NAMALWA (cell line): ENCODE measurements at places on chromosomes 13 and 19.

GRCh38 chr19:48715681-48716171, 3.8 kb downstream of the MAMSTR start:
- DNase-seq: no peak

DNA sequence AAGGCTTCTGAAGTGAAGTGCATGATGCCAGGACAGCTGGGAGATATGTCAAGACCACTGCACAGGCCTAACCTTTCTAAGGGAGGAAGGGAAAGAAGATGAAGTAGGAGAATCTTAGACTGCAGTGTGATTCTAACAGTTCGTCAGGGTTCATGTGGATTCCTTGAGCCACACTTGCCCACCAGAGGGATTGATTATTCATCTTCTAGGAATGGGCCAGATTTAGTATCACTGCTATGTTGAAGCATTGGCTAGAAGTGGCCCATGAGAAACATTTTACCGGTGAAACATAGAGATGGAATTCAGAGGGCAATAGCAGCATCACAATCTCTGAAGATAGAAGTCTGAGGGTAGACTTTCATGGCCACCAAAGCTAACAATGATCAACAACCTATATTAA, 550.8 kb upstream of the SLITRK1 start:
- DNase-seq: no peak

GRCh38 chr19:39846678-39847486, 703 bp upstream of the FBL start:
- DNase-seq: no peak

GRCh38 chr13:98480915-98481877, 95.7 kb downstream of the STK24 start:
- DNase-seq: peak; percentile 77

DNA sequence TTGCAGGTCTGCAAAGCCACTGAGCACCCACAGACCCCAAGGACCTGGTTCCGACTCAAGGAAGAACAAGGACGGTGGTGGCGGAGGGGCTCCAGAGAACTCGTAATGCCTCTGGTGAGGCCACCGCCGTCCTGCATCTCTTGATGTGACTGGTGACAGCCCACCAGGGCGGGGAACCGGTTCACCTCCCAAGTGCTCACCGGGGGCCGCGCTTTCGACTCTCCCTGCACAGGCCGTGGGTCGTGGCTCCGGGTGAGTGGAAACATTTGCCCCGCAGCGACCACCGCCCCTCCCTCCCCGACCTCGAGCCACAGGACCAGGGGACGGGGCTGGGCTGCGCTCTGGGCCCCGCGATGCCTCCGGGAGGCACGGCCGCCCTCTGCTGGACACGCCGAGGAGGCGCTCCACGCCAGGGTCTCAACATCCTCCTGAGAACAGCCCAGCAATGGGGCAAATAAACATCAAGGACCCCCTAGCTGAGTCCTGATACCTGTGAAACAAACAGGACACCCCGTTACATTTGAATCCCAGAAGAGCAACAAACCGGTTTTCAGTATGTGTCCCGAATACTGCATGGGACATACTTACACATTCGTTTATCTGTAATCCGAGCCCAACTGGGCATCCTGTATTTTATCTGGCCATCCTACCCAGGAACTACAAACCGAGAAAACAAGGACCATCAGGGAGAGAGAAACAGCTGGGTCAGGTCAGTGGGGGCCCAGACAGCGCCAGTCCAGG, 3.9 kb upstream of the PLPP2 start:
- DNase-seq: peak; percentile 41

DNA sequence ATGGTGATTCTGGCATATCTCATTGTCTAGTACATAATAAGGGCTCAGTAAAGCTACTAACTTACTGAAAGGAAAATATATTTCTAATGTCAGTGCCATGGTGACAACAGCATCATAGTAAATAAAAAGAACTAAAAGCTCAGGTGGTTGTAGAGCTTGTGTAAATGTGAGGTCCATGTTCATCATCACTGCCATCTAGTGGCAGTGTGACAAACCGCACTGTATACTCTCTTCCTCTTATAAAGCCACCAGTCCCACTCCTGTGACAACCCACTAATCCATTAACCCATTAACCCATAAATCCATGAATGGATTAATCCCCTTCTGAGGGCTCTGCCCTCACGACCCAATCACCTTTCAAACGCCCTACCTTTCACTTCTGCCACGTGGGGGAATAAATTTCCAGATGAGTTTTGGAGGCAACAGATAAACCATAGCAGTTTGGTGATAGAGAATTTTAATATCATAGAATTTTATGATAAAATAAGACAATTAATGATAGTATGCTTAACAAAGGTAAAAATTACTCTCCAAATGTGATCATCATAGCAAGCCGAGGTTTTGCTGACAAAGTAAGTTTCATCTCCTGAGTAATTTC, 160.4 kb upstream of the SGCG start:
- DNase-seq: peak; percentile 72

DNA sequence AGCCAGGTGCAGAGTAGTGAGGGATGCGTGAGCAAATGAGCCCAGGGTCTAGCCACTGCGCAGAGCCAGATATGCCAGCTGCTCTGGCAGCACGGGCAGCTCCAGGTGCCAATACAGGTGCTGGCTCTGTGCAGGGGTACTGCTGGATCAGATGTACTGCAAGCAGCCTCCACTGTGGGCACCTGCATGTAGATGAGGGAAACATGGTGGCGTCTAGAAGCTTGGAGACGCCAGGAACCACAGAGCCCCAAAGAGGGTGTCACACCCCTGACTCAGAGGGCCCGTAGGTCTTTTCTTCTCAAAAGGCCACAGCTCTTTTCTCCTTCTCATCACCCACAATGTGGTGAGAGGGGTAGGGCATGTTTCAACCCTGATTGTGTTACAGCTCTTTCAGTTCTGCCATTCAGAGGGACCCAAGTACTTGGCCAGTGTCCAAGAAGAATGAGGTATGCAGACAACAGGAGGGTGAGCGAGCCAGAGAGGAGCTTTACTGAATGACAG, 244.4 kb upstream of the SLITRK1 start:
- DNase-seq: no peak

GRCh38 chr13:79912403-79912802, 428.5 kb downstream of the SPRY2 start:
- no peak for DNase-seq

DNA sequence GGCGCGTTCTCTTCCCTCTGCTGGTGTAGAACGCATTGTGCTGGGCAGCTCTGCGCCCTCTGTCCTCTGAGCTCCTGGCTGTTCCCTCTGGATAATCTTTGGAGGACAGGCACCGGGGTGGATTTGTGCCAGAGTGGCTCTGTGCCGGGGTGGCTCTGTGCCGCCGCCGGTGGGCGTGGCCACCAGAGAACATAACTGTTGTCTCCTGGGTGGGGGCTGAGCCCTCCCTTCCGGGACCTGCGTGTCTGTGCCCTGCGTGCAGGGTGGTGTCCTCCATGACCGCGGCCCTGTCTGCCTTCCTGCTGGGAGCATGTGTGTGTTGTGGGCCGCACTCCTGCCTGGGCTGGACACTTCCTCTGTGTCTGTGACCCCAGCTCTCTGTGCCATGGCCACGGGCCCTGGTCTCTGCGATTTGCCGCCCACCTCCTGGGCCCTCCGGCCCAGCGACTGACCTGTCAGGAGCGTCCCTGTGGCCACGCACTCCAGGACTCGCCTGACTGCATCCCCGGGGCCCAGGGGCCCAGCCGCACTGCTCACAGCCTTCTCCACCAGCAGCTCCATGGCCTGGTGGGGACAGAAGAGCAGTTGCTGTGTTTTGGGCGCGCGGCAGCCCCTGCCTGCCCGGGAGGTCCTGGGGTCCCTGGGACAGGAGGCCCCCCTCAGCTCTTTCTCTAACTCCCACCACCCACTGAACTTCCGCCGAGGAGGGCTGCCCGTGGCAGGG, 22.4 kb upstream of the MATK start:
- DNase-seq: no peak

- no peak for DNase-seq
Observed at GRCh38 chr13:51520524-51520923, 63.7 kb upstream of the WDFY2 start.

DNA sequence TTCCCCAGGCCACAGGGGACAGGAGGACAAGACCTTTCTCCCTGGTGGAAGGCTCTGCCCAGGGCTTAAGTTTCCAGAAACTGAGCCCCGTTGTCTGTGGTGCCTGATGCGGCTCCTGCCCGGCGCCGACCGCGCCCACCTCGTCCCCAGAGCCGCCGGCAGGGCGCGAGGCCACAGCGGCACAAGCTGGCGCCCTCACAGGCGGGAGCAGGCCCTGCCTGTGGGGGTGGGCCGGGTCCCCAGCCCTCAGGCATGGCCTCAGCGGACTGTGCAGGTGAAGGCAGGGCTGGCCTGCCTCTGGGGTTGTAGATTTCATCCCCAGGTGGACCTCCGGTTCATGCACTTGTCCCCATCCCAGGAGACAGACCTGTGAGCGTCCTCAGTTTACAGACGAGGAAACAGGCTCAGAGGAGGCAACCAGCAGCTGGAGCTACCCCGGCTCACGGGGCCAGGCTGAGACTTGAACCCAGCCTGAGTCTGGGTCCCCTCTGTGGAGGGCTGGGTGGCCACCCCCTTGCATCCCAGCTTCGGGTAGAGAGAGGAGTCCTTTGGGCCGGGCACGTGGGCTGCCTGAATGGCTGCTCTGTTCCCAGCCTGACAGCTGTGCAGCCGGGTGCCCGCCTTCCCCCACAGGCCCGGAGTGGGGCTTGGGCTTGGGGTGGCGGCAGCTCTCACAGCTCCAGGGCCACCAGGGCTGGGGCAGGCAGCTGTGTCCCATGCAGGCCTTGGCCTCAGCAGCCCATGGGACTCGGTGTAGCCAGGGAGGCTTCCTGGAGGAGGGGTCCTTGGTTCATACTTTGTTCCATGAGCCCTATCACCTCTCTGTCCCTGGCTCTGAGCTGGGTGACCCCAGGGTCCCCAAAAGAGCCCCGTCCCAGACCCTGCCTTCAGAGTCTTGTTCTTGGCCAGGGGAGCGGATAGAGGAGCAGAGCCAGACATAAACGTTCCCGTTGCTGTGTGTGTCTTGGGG, 26.8 kb downstream of the PIAS4 start:
- DNase-seq: no peak

DNA sequence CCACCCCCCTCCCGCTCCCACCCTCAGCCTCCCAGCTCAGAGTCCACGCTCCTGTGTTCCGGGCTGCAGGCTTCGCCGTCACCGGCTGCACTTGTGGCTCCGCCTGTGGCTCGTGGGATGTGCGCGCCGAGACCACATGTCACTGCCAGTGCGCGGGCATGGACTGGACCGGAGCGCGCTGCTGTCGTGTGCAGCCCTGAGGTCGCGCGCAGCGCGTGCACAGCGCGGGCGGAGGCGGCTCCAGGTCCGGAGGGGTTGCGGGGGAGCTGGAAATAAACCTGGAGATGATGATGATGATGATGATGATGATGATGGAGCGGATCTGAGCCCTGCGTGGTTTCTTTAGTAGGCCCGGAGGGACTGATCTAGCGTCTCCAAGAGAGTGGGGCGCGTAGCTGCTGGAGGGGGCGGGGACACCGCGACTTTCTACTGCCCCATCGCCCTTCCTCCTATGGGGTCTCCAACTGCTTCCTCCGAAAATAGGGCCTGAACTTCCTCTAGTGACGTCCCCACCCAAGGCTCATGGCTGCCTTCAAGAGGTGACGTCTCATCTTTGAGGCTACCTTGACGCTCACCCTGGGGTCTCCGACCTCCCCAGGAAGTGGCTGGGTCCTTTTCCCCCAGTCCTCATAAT, 1.4 kb downstream of the RETN start:
- DNase-seq: no peak

GRCh38 chr13:77715233-77715891, 17.9 kb downstream of the SLAIN1 start:
- no peak for DNase-seq

- no peak for DNase-seq
Observed at GRCh38 chr13:60765700-60766411, 368.8 kb downstream of the TDRD3 start.

- DNase-seq: no peak
Observed at GRCh38 chr19:2424686-2425621, 2.4 kb downstream of the TIMM13 start.

GRCh38 chr19:35869327-35870123, 1.2 kb downstream of the APLP1 start:
- DNase-seq: peak; percentile 91

DNA sequence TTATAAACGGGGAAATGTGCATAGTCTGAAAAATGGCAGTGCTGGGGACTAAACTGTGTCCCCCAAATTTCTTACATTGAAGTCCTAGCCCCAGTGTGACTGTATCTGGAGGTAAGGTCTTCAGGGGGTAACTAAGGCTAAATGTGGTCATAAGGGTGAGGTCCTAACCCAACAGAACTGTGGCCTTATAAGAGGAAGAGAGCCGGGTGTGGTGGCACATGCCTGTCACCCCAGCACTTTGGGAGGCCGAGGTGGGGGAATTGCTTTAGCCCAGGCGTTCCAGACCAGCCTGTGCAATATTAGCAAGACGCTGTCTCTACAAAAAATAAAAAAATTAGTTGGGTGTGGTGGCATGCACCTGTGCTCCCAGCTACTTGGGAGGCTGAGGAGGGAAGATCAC, 17.8 kb downstream of the PROZ start:
- DNase-seq: no peak

DNA sequence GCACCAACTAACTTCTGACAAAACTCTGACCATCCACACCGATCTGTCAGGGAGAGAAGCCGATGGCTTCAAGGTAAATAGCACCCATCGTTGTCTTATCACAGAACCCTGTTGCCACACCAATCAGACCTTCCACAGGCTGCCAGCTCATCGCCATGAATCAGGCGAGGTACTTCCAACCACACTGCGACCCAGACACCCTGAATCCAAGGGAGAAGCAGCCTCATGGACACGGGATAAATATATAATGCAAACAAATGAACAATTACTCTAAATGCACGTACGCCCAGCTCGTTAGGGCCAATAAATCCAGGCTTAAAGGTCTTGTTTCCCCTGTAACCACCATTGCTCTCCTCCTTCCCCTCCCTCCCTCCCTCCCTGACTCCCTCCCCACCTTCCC, 20.8 kb downstream of the RANBP3 start:
- DNase-seq: no peak

GRCh38 chr19:7994114-7994513, 11.3 kb downstream of the ELAVL1 start:
- peak; percentile 47 for DNase-seq

DNA sequence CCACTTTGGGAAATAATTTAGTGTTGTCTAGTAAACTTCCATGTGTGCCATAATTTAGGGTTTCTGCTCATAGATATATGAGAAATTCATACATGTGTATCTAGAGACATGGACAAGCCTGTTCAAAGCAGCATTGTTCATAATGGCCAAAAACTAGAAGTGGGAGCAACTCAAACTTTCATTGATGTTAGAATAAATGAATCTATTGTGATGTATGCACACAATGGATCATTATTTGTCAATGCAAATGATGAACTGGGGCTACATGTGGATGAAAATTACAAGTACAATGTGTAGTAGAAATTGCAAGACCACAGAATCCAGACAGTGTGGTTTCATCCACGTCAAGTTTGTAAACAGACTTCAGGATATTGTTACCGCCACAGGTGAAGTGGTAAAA, 284.7 kb downstream of the SLC7A1 start:
- DNase-seq: no peak

DNA sequence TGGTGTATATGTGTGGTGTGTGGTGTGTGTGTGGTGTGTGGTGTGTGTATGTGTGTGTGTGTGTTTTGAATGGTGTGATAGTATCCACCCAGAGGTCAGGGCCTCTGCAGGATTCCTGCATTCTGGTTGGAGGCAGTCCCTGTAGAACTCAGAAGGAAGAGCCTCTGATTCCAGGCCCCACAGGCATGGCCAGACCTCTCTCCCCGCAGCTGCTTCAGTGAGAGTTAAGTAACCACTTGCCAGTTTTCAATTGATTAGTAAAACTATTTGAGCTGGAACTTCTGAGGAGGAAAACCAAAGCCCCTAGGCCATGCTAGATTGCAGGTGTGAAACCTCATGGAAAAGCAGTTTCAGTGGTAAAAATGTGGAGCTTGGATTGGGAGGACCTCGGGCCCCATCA, 2.1 kb downstream of the ATP12A start:
- DNase-seq: no peak
